ENCODE measurements at places on chromosomes 5 and 9.
A peak's percentile ranks its signal among the peaks of the same experiment; 100 is the strongest.

- peak; percentile 79 for DNase-seq
Measured at GRCh38 chr5:171418316-171418981, 998 bp upstream of the FGF18 start.

- DNase-seq, result no peak
Measured at GRCh38 chr5:37197340-37198050, 51.7 kb downstream of the CPLANE1 start.

DNA sequence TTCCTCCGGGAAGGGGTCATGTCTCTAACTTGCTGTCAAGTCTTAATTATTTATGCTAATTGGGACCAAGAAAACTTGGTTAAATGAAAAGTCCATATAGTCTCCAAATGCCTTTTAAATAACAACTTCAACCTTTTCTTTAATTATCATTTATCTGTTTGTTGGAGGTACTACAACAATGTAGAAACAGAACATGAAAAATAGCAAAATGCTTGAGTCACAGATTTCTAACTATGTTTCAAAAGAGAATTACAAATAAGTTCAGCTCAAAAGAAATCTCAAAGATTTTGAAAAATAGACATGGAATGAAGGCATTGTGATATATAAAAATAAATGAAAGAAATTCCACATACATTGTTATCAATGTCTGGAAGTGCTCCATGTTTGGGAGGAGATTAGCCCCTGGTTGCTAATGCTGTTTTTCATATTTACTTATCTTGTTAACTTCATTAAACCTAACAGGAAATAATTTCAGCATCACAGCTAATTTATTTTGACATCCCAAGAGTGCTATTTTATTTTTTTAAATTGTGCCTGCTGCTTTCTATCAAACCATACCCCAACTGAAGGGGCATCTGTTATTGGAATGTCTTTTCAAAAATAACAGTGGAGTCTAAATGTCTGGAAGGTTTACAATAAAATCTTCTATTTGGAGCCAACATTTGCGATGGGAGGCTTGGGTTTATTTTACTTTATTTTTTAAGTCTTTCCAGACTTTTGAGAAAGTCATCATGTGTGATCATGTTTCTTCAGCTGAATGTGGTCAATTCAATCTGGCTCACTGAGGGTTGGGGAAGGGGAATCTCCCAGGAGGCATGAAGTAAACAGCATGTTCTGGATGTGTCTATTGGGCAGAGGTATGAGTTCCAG lies 53.1 kb upstream of the ANKRD55 start:
- DNase-seq, result peak; percentile 63

GRCh38 chr5:179153921-179154345 lies 93.8 kb downstream of the ZNF354C start:
- no peak for DNase-seq

- DNase-seq, result no peak
Measured at GRCh38 chr5:2238732-2239131, 356.0 kb upstream of the IRX4 start.

DNA sequence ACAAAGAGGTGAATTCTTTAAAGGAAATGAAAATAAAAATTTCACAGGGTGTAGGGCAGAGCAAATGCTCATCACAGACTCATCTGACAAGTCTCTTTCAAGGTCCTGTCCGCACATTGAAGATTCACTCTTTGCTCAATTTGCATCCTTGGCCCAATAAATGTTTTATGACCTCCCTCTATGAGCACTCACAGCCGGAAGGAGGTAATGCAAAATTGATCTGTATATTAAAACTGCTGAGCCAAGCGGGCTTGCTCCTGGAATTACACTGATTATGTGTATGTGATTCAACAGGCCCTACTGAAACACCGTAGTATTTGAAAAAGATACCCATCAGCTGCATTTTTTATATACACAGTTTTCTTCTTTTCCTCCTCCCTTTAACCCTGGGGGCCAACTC lies 246.8 kb downstream of the IZUMO3 start:
- no peak for DNase-seq

- no peak for DNase-seq
Measured at GRCh38 chr5:159309689-159310433, 20.4 kb downstream of the IL12B start.

DNA sequence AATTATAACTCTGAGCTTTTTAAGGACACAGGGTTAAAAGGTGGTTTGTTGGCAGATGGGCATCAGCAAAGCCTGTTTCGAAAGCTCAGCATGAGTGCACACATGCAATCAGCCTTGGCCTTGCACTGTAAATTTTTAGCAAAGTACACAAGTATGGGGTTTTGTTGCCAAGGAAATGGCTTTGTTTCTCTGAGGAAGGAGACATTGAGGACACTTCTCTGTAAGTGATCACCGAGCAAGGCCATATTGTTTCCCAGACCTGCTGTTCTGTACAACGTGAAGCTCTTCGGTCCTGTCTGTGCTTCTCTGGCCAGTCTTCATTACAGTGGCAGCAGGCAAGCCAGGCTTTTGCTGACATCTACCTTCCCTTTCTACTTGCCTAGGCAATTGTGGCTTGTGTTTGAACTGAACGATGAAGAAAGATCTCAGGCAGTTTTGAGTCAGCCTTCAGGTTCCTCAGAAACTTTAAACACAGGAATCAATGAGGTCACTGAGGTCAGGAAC lies 27.9 kb upstream of the GLRX start:
- DNase-seq, result no peak

DNA sequence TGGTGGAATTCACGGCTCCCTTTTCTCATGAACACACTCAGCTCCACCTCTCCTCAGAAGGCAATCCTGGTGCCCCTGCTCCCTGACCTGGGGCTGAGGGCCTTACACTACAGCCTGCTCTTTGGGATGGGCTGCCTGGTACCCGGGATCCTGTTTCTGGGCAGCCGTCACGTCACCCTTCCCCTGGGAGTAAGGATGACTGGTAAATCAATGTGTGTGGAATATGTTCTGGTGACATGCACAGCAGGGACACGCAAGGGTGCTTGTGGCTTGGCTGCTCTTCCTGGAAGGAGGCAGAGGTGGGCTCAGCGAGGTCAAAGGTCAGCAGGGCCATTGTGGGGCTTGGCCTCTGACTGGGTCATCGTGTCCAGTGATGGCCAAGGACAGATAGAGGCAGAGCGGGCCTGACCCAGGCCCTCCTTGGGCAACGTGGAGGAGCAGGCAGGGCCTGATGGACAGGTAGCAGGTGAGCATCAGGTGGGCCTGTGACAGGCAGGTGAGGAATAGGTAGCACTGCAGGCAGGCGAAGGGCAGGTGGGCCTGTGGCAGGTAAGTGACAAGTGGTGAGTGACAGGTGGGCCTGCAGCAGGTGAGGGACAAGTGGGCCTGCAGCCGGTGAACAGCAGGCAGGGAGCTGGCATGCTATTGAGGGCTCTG lies 399.4 kb upstream of the IRX4 start:
- no peak for DNase-seq

GRCh38 chr5:42109006-42109572 lies 184.0 kb downstream of the FBXO4 start:
- no peak for DNase-seq

DNA sequence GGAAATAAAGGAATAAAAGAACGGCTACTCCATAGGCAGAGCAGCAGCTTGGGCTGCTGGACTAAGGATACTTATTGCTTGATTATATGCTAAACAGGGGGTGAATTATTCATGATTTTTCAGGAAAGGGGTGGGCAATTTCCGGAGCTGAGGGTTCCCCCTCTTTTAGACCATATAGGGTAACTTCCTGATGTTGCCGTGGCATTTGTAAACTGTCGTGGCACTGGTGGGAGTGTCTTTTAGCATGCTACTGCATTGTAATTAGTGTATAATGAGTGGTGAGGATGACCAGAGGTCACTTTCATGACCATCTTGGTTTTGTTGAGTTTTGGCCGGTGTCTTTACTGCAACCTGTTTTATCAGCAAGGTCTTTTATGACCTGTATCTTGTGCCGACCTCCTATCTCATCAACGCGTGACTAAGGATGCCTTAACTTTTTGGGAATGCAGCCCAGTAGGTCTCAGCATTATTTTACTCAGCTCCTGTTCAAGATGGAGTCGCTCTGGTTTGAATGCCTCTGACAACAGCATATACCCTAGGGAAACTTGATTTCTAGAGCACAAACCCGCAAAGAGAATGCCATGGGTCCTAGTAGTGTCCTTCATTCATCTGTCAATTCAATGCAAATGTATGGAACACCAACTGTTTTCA lies 47.8 kb upstream of the PWWP2A start:
- DNase-seq, result no peak

DNA sequence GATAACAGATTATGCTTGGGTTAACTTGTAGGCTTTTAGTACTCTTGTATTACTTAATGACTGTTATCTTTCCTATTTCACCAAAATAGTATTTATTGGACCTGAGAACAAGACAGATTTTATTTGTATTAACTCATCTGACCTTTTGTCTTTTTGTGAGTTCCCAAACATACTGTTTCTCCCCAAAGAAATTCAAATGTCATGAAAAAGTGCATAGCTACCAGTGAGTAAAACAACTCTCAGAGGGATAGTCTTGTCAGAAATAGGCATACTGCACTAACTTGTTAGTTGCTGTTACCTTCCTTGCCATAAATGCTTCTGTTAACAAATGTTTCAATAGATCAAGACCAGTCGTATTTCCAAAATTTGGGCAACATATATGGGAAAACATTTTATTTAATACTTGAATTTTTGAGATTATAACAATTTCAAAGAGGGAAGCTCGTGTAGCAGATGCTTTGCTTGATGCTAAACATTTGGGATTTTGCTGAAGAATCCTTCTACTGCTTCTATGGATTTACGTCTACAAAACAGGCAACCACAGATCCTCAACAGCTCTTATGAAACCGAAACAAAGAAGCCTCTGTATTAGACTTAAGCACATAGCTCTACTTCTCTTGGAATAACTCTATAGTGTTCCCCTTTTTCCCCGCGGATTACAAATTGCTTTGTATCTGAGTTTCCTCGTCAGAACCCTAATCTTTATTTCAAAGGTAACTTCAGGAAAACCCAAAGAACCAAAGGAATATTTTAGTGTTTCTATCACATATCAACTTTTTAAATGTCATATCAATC lies 248.8 kb downstream of the MCTP1 start:
- no peak for DNase-seq

DNA sequence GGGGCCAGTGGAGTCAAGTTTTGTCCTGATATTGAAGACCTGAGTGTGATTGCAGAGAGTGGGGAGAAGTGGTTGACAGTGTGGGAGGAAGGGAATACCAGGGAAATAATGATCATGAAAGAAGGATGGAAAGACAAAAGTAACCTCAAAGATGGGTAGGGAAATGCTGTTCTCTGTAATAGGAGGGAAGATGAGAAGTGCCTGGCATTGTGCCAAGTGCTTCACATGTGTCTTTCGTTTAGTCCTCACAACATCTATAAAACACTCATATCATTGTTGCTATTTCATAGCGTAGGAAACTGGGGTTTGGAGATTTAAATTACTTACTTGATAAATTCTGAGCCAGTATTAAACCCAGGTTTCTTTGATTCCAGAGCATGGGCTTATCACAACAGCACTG lies 472.3 kb downstream of the LRRC70 start:
- DNase-seq, result peak; percentile 1

DNA sequence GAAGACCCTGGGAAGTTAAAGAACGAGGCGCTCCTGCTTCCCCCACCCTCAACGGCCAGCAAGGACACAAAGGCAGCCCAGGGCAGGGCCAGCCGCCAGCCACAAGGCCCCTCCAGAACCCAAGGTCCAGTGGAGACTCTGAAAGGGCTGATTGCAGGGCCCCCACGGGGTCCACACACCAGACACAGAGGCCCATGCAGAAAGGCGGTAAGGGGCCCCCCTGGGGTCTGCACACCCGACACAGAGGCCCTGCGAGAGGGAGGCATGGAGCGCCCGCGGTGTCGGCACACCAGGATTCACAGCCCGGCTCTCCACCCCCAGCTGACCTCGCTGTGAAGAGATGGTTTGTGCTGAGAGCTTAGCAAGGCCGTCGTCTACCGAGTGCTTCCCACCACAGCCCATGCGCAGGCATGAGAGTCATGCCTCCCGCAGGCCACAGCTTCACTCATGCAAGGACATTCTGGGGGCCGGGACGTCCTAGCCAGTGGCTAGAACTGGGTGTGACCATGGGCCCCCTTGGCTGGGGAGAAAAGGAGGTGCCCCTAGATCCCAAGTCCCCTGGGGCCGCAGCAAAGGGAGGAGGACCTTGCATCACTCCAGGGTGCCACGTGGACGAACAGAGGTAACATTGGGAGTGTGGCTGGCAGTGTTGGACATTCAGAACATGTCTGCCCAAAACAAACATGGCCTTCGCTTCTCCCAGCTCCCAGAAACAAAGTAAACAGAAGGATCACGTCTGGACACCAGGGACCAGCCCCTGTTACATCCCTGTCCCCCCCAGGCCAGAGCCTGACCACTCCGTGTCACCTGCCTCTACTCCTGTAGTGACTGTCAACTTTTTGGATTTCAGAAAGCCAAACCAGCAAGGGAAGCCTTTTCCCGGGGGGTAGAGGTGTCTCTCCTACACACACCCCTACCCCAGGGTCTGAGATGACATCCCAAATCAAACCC lies 9.8 kb downstream of the BRD3 start:
- no peak for DNase-seq

DNA sequence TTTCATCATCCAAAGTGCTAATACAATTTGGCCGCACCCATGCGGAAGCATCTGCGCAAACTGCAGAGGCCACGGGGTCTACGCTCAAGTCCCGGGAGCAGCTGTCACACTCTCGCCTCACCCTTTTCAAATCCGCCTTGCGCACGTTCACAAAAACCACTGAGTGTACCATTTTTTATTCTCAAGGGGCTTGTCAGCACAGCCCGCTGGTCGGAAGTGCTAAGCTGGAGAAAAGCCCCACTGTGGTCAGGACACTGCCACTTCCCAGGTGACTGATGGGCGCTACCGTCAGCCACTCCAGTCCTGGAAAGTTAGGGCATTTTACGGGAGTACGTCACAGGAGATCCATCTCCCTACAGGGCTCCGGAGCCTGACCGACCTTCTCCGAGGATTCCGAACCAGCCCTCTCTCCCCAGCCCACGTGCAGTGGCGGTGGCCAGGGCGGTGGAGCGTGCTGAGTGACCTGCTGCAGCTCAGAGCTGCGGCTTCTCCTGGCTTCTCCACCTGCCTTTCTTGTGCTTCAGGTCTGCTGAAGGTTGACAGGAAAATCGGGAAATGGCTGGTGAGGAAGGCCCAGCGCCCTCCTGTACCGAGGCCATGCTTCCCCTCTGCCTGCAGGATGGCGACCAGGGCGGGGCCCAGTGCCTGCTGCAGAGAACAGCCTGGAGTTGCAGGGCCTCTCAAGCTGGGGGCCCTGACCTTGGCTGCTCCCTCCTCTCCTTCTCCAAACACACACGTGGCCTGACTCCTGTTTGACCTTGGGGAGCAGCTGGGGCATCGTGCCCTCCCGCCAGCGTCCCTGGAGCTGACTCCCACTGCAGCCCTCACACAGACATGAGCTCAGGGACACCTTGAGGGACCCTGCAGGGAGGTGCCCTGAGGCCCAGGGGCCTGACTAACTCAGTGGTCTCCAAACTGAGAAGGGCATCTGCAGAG lies 14.3 kb downstream of the RASGEF1C start:
- no peak for DNase-seq
